NK-92 treated with Interleukin-12 subunit alpha and Interleukin-12 subunit beta, amount 100 ng/mL, for 24 hours (cell line): ENCODE measurements at places on chromosomes 13 and 19.
A peak's percentile ranks its signal among the peaks of the same experiment; 100 is the strongest.

DNA sequence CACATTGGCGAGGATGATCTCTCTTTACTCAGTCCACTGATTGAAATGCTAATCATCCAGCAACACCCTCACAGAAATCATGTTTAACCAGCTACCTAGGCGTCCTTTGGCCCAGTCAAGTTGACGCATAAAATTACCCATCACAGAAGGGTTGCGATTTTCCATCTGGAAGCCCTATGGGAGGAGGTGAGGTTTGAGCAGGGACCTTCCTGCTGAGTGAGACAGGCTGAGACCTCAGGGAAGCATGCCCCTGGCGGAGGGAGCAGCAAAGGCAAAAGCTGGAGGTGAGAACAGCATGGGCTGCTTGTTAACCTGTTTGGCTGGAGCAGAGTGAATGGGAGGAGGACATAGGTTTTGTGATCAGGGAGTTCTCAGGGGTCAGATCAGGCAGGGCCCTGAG lies 7.3 kb downstream of the TTC9B start:
- no peak for DNase-seq

DNA sequence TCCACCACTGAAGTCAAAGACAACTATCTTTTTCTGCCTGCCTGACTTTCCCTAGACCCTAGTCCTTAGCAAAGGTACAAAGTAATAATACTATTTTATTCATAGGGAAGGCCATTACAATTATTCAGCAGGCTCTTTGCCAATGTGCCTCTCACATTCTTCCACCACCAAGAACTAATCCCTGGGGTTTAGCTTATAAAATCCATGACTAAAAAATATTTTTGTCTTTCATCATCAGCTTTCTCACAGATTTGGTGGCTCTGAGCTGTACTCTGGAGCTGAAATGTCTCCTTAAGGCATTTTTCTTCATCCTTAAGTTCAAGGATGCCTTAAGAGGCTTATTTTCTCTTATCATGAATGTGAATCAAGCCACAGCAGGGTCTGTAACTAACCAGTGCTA lies 96.1 kb downstream of the OXGR1 start:
- DNase-seq = no peak

GRCh38 chr19:53792721-53793433 lies 31.2 kb downstream of the NLRP12 start:
- peak; percentile 58 for DNase-seq

- DNase-seq = no peak
Observed at GRCh38 chr13:26561651-26562511, 4.4 kb downstream of the WASF3 start.

GRCh38 chr19:4139614-4140236 lies 13.7 kb upstream of the CREB3L3 start:
- DNase-seq = peak; percentile 71

DNA sequence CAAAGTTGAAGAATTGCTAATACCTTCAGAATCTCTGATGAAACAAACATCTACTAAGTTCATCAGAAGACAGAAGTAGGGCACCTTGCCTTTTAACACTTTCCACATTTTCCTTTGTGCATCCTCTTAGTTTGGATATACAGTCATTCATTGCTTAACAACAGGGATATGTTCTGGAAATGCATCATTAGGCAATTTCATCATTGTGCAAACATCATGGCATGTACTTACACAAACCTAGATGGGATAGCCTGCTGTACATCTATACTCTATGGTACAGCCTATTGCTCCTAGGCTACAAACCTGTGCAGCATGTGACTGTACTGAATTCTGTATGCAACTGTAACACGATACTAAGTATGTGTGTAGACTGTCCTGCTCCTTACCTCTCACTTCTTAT lies 169.8 kb downstream of the SUCLA2 start:
- no peak for DNase-seq

DNA sequence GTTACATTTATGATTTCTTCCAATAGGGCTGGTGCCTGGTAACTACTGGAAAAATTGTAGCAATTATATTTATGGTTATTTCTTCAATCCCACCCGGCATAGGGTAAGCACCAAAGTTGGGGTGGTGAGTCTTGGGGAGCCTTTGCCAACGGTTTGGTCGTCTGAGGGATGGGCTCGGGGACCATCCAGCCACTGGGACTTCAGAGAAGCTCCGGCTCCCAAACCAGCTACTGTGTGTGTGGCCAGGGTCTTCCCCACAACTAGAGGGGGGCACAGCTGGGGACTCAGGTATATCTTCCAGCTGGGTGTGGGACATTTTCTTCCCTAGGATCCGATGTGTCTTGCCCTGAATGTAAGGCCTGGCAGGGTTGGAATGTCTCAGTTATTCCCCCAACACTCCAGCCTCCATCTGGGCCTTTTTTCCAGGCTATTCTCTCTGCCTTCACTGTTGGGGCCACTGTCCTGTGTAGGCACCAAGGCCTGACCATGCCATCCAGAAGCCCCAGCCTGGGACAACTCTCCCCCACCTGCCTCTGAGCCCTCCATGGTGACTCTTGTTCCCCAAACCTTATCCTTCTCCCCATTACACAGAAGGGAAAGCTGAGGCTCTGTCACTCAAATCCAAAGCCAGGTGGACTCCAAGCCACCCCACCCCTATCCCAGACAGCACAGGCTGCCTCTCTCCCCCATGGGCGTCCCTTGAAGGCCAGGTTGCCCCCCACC lies 1.1 kb upstream of the IFI30 start:
- no peak for DNase-seq
